WERI-Rb-1 (cell line): ENCODE measurements at places on chromosomes 4 and X.

DNA sequence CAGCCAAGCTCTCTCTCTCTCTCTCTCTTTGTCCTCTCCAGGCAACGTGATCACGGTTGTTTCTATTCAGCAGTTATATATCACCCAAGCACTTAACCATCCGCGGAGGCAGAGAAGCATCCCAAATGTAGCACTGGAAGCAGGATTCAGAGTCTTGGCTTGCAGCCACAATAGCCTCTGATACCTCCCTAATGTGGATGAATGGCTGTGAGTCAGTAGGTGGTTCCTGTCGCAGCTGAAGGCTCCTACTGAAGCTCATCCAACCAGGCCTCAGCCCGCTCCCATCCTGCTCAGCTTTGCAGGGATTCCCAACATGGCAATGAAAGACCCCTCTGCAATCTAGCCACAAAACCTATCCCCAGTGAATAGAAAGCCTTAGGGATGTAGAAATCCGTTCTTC lies 5.1 kb downstream of the HS6ST2 start:
- no peak for DNase-seq

DNA sequence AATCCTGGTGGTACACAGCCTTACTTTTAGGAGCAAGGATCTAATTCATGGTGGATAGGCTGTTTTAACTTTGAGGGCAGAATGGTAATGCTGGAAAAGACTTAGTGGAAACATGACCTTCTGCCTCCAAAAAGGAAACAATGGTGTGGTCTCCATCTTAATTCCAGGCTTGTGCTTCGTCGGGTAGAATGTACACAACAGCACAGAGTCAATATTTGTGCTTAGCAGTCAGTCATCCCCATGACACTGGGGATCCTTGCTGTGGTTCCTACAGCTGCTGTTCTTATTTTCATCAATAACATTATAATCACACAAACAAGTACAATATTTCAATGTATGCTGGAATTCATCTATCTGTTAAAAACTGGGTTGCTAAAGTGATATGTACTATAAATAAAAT lies 104.4 kb downstream of the HHIP start:
- DNase-seq = no peak

DNA sequence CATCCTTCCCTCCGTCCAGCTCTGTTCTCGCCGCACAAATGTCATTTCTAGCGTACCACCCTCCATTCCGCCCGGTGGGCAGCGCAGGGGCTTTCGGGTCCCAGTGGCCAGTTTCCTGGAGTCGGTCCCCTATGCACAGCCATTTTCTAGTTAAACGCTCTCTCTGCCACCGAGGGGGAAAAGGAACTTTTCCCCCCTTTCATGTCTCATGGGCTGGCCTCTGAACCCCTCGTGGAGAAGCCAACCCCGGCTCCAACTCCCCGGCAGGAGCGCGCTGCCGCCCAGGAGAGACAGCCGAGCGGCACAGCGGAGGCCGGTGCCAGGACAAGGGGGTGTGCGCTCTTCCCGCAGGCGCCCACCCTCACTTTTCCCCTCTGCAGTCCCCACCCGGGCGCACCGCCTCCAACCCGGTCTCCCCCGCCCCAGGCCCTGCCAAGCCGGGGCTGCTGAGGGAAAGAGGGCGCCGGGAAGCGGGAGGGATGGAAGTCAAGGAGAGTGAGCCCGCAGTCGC lies 662 bp downstream of the APBB2 start:
- peak; percentile 24 for DNase-seq

DNA sequence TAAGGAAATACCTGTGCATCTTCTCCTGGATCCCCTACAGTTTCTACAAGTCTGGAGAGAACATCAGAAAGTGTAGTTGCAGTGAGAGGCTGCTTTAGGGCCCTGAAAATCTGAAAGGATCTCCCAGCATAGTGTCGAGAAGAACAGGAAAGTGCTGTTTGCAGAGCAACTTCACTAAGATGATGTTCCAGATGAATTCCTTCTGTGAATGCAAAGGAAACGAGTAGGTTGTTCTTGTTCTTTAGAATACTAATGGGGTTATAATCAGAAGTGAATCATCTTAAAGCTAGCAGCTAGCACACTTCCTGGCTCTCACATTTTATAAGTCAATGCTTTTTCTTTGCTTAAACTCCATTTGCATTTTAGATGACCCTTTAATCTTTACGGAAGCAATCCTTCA lies 53.7 kb downstream of the ZAR1 start:
- no peak for DNase-seq

DNA sequence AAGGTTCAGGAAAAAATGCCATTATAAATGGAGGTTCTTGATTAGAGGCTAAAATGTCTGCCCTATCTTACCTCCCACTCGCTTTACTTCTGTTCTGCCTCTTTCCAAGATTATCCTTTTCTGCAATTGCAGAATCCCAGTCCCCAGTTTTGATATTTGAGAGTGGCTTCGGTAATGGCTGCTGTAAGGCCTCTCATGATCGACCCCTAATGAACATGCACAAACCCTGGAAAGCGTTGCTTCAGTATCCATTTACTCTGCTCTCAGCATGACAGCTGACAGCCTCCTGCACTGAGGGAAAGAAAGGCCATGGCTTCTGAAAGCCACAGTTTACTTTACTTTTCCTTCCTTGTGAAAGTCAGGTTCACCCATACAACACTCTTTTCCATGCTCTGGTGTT lies 325.4 kb upstream of the GALNT7 start:
- no peak for DNase-seq

GRCh38 chr4:118839221-118839927 lies 3.4 kb upstream of the SEC24D start:
- DNase-seq = no peak

DNA sequence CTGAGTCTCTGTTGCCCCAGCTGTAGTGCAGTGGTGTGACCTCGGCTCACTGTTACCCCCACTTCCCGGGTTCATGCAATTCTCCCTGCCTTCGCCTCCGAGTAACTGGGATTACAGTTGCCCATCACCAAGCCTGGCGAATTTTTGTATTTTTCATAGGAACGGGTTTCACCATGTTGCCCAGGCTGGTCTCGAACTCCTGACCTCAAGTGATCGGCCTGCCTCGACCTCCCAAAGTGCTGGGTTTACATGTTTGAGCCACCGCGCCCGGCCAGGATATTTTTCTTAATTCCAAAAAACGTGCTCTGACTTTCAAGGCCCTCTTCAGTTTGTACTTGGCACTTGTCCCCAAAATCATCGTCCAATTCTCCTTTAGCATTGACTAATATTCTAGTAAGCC lies 129.2 kb upstream of the EPHA5 start:
- no peak for DNase-seq

- DNase-seq = no peak
Observed at GRCh38 chrX:109312757-109313156, 169.1 kb downstream of the GUCY2F start.

DNA sequence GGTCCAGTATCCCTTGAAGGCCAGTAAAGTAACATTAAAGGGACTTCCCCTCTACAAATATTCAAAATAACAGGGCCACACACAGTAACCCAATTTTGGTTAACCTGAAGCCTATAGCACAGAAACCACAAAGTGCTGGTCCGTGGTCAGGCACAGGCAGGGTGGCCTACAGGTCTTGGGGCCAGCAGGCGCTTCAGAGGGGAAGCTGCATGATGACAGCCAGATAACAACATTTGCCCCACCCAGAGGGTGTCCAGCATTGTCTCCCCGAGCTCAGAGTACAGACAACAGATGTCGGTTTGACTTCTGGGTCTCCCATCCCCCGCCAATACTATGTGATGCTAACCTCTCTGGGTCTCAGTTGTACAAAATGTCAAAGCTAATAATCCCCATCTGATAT lies 51.1 kb downstream of the SH3KBP1 start:
- DNase-seq = peak; percentile 24

DNA sequence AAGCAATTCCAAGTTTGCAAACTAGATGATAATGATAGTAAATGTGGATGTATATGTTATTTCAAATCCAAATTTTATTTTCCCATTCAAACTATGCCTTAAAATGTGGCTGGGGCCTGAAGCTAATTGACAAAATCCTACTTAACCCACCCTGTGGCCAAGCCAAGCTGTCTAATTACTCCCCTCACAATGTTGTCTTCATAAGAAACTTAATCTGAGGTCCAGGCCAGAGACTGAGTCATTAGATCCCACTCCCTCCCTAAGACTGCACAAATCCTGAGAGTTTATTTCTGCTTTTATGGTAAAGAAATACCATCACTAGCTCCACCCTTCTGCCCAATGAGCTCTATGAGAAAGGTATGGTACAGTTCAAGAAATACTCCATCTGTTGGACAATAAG lies 16.6 kb downstream of the SMPX start:
- no peak for DNase-seq
